ENCODE measurements at places on chromosomes 6 and 20.

GRCh38 chr6:31794866-31795615 is 511 bp downstream of the VARS1 start:
- no peak for DNase-seq

DNA sequence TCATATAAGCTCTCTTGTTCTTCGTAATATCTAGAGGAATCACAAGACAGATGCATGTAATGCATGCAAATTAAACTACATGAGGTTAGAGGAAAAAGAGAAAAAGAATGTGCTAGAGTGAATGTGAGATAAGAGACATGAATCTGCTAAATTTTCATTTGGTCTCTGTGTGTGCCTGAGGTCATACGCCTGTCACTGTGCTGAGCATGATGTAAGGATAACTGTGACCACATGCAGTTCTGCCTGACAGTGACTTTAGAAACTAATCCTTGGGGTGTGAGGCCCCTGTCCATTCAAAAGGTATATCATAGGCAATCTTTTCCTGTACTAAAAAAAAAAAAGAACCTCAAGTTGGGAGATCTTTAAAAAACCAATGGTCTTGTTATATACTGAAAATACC is 70.6 kb downstream of the SHPRH start:
- no peak for DNase-seq

DNA sequence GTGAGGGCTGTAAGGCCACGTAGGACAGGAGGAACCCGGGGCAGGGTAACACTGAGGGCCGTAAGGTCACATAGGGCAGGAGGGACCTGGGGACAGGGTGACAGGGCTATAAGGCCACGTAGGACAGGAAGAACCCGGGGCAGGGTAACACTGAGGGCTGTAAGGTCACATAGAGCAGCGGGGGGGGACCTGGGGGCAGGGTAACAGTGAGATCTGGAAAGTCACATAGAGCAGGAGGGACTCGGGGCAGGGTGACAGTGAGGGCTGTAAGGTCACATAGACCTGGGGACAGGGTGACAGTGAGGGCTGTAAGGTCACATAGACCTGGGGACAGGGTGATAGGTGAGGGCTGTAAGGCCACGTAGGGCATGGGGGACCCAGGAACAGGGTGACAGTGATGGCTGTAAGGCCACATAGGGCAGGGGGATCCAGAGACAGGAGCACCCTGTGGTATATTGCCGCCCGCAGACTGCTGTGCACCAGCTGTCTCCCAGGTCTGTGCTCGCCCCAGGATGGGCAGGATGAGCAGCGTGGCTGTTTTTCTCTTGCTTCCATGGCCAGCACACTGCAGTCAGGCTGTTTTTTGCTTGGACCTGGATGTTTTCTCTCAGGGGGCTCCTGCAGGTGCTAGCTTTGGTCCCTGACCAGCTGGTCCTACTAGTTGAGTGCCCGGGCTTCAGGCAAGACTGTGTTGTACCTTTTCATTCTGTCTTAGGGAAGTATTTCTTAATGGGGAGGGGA is 55.7 kb downstream of the SYTL3 start:
- no peak for DNase-seq

DNA sequence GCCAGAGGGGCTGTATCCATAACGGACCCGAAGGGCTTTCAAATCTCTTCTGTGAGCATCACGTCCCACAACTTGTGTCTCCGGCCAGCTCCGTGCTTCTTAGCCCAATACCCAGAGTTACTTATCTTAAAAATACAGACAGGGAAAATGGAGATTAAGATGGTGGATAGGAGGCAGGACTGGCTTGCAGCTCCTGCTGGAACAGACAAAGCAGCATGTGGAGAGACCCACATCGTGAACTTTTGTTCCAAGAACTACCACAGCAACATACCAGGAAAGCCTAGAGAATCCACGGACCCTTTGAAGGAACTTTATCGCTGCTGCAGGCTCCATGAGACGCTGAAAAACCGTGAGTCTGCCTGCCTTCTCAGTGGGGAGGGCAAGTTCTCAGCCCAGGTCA is 113.7 kb downstream of the RNASET2 start:
- no peak for DNase-seq

DNA sequence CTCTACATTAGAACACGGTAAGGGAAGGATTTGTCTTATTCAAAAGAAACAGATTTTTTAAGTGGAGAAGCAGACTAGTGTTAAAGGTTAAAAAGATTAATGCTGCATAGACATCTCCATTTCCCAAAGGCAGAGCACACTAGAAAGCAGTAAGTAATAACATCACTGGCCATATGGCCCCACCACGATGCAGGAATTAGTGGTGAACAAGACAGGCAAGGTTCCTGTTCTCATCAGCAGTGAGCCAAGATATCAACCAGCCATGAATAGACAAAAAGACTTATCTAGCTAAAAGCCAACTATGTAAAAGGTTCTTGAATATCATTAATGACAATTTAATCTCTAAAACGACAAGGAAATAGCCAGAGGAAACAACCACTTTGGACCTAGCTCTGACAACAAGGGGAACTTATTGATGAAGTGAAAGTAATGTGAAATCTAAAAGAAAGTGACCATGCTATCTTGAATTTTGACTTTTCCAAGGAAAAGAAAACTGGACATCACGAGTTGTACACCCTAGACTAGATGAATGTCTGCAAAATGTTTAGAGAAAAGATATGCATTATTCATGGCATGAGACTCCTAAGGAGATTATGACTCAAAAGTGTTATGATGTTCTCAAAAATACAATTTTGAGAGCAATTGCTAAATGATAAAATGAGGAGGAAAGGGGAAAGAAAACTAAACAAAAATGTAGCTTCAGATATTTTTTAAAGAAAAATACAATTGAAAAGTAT is 157.9 kb upstream of the STXBP5 start:
- no peak for DNase-seq
